Chondrocyte (in vitro differentiated cells): ENCODE measurements at places on chromosomes 7 and 10. TPM values are rescaled to one million over a fixed set of nuclear protein-coding genes. Genes with fewer than 3 reads are reported as not detected.
A peak's percentile ranks its signal among the peaks of the same experiment; 100 is the strongest.

SHOC2 gene
- total RNA-seq, result 64.4 to 73.3 TPM (median 65.9 TPM) in 3 replicates

HTR5A gene
- total RNA-seq, result not detected in 3 replicates

FRMPD2 gene
- total RNA-seq, result not detected in 3 replicates

TMEM178B gene
- total RNA-seq, result 0.12 to 0.92 TPM (median 0.92 TPM) in 3 replicates

TRIL gene
- total RNA-seq, result 0.92 to 1.7 TPM (median 0.92 TPM) in 3 replicates

UCN3 gene
- not detected in 3 replicates for total RNA-seq

WNT8B gene
- total RNA-seq, result not detected in 3 replicates

HOGA1 gene
- 0.12 TPM in 1 of 3 replicates, not detected in the others for total RNA-seq

GRCh38 chr7:69819333-69819705, 221.0 kb downstream of the AUTS2 start:
- no peak for DNase-seq

DNA sequence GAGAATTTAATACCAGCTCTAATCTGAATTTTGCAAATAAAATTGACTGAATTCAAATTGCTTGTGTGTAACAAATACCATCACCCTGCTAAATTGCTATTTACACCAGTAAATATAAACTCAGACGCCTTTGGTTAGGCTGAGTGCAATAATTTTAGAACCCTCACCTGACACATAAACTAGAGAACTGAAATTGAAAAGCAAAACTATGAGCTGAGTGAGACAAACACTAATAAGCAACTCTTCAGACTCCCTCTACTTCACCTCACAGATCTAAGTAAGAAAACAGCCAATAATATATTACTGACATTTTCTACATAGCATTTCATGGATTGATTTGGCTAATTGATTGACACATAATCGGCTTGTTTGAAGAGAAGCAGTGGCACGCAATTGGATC, 621.2 kb downstream of the REEP3 start:
- DNase-seq, result no peak

- DNase-seq, result no peak
Observed at GRCh38 chr10:74382663-74383062, 231.6 kb downstream of the ADK start.

DNA sequence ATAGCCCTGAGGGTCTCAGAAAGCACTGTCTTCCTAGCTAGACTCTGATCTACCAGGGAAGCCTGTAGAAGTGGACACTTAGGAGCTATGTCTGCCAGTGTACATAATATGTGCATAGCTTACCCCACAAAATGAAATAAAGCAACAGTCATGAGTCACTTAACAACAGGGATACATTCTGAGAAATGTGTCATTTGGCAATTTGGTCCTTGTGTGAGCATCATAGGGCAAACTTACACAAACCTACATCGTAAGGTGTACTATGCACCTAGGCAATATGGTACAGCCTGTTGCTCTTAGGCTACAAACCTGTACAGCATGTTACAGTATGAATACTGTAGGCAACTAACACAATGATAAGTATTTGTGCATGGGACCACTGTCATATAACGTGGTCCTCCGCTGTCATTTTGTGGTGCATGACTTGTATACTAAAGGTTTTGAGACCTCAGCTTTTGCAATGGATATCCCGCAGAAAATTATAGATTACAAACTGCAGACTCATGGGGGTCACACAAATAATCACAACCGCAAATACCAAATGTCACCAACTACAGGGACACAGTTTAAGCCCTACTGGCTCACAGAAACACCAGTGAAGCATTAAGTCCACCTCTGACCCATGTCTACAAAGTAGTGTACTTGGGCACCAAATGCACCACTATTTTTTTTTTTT, 1.7 kb downstream of the URGCP start:
- DNase-seq, result no peak

DNA sequence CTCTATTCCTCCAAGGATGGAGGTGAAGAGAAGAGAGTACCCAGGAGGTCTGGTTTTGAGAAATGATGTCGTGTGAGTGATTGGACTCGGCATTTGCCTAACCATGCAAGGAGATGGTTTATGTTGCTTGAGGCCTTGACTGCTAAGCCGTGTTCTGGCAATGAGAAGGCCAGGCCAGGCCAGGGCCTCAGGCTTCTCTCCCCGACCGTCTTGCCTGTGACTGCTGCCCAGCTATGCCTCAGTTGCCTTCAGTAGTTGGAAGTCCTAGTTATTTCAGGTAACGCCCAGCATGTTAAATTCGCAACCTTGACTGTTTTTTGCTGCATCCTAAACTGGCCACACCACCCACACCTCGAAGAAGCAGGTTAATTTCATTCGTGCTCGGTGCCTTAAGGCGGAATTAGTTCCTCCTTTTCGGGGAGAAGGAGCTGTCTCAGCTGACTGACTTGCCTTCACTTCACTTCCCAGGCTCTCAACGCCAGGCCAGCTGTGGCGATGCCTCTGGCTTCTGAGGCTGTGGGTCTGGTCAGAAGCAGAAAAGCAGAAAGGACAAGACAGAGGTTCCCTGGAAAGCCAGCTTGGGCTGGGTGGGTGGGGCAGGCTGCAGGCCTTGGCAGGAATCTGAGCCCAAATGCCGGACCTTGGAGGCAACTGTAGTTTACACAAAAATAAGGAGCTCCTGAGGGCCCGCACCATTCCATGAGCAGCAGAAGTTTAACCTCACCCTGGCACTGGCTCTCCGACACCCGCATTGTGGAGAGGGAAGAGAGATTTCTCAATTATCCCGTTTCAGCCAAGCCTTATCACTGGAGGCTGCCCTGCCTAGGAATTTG, 61.9 kb upstream of the SAMD8 start:
- DNase-seq, result no peak

DNA sequence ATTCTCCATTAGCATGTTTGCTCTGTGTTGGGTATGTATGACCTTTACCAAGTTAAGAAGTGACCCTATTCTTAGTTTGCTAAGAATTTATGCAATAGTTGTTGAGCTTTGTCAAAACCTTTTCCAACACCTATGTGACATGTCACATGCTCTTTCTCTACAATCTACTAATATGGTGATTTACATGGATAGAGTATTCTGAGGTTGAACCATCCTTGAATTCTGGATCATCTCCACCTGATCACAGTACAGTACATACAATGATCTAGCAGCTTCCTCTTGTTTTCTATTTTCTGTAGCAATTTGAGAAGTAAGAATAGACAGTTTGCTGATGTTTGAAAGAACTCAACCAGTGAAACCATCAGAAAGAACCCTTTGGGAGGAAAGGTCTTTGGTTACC, 101.2 kb upstream of the PDGFA start:
- DNase-seq, result no peak

GRCh38 chr7:121515630-121516401, 119.7 kb upstream of the FAM3C start:
- DNase-seq, result no peak

GRCh38 chr10:71191551-71192076, 20.8 kb upstream of the UNC5B start:
- DNase-seq, result no peak

DNA sequence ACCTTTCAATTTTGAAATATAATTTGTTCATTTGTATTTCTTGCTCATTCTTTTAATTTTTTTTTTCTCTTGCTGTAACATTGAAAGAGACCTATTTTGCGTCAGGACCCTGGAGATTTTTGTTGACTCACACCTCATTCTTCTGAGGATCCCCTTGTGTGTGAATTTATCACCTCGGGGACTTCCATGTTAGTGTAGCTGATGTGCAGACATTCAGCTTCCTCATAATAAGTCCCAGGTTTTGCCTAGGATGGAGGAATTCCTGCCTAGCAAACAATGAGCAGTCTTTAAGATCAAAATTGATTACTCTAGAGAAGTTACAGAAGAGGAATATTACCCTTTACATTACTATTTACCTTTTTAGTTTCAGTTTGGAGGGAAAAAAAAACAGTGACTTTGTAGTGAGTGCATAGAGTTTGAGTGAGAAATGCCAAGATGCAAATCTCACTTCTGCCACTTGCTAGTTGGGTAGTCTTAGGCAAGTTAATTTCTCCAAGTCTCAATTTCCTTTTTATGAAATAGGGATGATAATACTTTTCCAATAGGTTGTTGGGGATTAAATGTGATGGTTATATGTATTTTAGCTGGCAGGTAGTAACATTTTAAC, 14.3 kb downstream of the TES start:
- DNase-seq, result no peak

GRCh38 chr10:81026591-81026990, 488.9 kb downstream of the SH2D4B start:
- DNase-seq, result no peak

DNA sequence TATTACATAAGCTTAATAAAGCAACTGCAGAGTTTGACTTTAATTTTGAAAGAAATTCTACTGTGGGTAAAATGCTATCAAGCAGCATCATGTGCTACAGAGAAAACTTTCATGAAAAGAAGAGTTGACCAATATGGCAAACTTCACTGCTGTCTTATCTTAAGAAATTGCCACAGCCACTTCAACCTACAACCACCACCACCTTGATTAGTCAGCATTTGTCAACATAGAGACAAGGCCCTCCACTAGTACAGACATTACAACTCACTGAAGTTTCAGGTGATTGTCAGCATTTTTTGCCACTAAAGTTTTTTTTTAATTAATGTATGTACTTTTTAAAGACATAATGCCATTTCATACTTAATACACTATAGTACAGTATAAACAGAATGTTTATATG, 350.3 kb downstream of the HPSE2 start:
- DNase-seq, result no peak

DNA sequence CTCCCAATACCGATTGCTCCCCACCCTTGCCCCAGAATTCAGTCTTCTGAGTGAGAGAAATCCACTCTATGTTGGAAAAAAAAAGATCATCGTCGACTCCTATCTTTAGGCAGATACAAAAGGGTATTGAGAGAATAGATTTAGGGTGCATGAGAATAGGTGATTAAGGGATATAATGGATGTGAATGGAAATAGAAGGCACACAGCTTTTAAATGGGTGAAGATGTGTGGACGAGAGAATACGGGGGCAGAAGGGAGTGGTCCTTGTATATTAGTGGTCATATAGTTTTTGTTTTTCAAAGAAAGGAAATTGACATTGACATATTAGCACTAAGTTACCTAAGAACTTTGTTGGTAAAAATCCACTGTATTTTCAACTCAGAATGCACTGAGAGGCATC, 98.6 kb upstream of the HDAC9 start:
- no peak for DNase-seq

DNA sequence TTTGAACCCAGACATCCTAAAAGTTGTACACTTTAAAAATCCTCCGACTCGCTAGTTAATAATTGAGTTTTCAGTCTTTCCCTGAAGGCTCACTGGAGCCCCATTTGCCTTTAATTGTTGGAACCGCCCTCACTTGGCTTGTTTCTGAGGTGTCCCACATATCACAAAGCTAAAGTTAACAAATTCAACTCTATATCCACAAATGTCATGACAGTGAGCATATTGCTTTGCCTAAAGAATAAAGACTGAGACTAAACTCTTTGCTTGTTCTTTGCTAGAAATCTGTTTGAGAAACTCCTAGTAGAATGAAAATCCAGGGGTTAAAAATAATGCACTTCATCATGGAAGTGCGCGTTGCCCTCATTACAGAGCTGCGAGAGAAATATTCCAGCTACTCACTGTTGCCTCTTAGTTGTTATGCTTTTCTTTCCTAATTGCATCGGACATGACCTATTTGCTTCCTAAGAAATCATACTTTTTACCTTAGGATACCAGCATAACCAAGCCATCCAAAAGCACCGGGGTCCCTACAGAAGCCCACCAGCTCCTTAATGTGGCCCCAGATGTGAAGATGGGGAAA, 752 bp downstream of the THSD7A start:
- no peak for DNase-seq

- peak; percentile 68 for DNase-seq
Observed at GRCh38 chr10:47040041-47040491, 128.8 kb downstream of the PTPN20 start.
